ENCODE measurements at places on chromosomes 3 and 15.
A peak's percentile ranks its signal among the peaks of the same experiment; 100 is the strongest.

DNA sequence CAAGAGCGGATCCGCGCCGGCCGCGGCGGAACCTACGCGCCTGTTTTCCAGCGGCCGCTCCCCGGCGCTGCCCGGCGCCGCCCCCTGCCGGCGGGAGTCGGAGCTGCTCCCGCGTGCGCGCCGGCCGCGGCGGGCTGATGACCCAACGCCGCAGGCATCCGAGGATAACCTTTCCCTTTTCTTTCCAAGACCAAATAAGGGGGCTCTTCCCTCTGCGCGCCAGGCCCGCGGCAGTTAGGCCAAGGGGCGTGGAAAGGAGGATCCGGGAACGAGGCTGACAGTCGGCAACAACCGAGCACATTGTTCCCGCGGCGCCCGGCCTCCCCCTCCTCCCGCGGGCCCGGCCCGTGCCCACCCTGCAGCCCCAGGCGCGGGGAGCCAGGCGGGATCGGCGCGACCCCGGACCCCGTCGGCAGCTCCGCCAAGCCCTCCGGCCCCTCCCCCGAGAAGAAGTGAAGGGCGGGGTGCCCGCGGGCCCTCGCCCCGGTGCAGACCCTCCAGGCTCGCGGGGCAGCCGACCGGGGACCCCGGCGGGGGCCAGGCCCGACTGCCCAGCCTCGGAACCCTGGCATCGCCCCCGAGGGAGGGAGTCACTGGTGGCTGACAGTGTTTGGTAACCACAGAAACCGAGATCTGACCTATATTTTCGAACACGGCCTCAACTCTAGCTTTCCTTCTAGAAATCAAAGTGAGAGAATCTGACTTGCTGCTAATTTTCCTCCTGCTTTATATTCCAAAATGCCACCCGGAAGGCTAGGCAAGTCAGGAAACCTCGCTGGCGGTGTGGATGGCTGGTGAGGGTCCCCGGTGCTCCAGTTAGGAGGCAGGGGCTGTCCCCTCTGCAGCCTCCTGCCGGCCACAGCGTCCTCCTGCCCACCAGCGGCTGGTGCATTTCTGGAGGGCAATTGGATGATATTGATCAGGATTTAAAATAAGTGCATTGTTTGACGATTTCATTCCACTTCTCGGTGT is 45.6 kb upstream of the SYNM start:
- H3K36me3 ChIP-seq, result no peaks in the 10 kb centered on the region
- no peak overlapping the region for H3K27ac ChIP-seq
- H3K4me1 ChIP-seq, result peaks cover 4% of the 10 kb centered on the region
- peaks cover 43% of the 10 kb centered on the region for H3K27me3 ChIP-seq
- peak; percentile 34 for DNase-seq

DNA sequence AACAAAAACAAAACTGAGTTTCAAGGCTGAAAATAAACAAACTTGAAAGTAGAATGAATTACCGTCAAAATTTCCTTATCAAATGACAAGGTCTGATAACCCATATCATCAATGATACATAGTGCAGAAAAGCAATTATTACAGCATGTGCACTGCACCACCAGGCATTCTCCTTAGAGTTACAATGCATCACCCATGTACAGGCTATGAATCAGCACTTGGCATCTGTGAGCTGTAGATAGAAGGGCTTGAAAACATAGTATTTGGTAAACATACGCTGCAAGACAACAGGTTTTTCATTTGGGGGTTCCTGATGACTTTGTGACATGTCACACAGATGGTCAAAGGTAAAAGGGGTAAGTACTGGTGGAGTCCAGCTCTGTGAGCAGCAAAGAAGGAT is 265.1 kb downstream of the CTNNB1 start:
- no peaks in the 10 kb centered on the region for H3K4me1 ChIP-seq
- no peaks in the 10 kb centered on the region for H3K36me3 ChIP-seq
- no peak overlapping the region for H3K27ac ChIP-seq
- DNase-seq, result no peak
- no peak overlapping the region for H3K4me3 ChIP-seq
- H3K27me3 ChIP-seq, result peaks cover 2% of the 10 kb centered on the region

- DNase-seq, result peak; percentile 33
- no peak overlapping the region for H3K27ac ChIP-seq
- H3K4me3 ChIP-seq, result no peak overlapping the region
Measured at GRCh38 chr15:44066211-44066827, 128.8 kb downstream of the FRMD5 start.

DNA sequence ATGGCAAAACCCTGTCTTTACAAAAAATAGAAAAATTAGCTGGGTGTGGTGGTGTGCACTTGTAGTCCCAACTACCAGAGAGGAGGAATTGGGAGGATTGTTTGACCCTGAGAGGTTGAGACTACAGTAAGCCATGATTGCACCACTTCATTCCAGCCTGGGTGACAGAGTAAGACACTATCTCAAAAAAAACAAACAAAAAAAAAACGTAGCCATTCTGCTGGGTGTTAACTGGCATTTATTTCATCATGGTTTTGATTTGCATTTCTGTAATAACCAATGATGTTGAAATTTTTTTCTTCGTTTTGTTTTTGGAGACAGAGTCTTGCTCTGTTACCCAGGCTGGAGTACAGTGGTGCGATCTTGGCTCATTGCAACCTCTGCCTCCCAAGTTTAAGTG is 63.3 kb downstream of the RPLP1 start:
- peaks cover 20% of the 10 kb centered on the region for H3K27me3 ChIP-seq
- no peak for DNase-seq
- no peak overlapping the region for H3K27ac ChIP-seq

DNA sequence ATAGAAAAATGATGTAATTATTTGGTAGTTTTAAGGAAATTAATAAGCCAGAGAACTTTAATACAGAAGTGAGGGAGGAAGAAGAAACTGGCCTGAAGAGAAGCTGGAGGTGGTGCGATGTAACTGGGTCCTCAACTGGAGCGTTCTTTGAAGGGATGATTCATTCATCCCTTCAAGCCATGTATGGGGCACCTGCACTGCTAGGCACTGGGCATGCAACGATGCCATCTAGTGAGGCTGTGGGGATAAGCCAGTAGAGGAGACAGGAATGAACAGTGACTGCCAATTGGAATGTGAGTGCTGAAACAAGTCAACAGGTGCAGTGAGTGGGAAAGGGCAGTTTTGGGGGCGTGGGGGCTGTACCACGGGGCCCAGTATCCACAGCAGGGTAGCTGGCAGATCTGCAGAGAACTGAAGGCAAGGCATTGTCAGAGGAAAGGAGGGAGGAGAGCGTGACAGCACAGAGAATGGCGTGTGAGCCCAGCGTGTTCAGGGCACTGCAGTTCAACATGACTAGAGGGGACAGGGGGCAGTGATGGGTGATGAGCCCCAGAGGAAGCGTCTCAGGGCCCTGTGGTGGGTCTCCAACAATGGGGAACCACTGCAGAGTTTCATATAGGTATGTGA is 3.8 kb upstream of the KIF23 start:
- no peaks in the 10 kb centered on the region for H3K36me3 ChIP-seq
- no peak overlapping the region for H3K4me3 ChIP-seq
- DNase-seq, result no peak
- no peak overlapping the region for H3K27ac ChIP-seq
- H3K4me1 ChIP-seq, result peaks cover 13% of the 10 kb centered on the region

- no peak overlapping the region for H3K27ac ChIP-seq
- DNase-seq, result no peak
- H3K36me3 ChIP-seq, result peaks cover 29% of the 10 kb centered on the region
Measured at GRCh38 chr3:49534581-49535441, 19.5 kb upstream of the BSN start.

- H3K27me3 ChIP-seq, result no peaks in the 10 kb centered on the region
- H3K4me3 ChIP-seq, result no peak overlapping the region
- H3K36me3 ChIP-seq, result peaks cover 10% of the 10 kb centered on the region
- H3K27ac ChIP-seq, result no peak overlapping the region
Measured at GRCh38 chr15:67796196-67797127, 28.8 kb upstream of the SKOR1 start.

DNA sequence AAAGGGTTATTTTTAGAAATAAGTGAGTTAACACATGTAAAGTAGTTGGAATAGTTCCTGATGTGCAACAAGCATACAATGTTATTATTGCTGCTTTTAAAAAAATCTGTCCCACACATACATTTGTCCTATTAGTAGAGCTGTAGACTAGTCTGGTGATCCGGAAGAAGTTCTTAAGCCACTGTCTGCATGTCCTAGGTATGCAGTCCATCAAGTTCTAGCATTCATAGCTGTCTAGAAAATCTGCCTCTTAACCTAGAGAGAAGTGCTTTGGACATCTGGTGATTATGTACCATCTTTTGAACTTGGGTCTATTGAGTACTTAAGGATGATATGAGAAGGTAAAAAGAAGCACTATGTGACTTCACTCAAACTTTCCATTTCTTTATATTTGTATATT is 439.9 kb upstream of the NAALADL2 start:
- H3K4me3 ChIP-seq, result no peak overlapping the region
- no peak overlapping the region for H3K27ac ChIP-seq
- no peaks in the 10 kb centered on the region for H3K36me3 ChIP-seq
- no peaks in the 10 kb centered on the region for H3K27me3 ChIP-seq

DNA sequence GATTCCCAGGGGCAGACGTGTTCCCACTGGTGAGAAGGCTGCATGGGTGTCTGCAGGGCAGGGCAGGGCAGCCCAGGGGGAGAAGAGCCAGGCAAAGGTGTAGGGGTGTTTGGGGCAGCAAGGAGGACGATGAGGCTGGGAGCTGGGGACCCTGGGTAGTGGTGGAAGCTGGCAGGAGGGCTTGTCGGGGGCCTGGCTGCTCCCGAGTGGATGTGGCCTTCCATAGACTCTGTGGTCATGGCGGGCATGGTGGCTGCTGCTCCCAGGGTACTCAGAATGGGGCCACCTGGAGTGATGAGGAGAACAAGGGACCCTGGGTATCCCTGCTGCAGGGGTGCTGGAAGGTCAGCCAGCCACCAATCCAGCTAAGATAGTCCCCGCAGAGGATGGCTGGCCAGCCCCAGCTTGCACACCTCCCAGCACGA is 107.5 kb downstream of the WNT7A start:
- DNase-seq, result no peak
- no peak overlapping the region for H3K4me3 ChIP-seq
- H3K36me3 ChIP-seq, result no peaks in the 10 kb centered on the region
- H3K27ac ChIP-seq, result no peak overlapping the region
- peaks cover 1% of the 10 kb centered on the region for H3K4me1 ChIP-seq

GRCh38 chr15:57534281-57534680 is 57.4 kb upstream of the MYZAP start:
- no peaks in the 10 kb centered on the region for H3K36me3 ChIP-seq
- DNase-seq, result no peak
- no peaks in the 10 kb centered on the region for H3K4me1 ChIP-seq
- H3K27me3 ChIP-seq, result peaks cover 14% of the 10 kb centered on the region

DNA sequence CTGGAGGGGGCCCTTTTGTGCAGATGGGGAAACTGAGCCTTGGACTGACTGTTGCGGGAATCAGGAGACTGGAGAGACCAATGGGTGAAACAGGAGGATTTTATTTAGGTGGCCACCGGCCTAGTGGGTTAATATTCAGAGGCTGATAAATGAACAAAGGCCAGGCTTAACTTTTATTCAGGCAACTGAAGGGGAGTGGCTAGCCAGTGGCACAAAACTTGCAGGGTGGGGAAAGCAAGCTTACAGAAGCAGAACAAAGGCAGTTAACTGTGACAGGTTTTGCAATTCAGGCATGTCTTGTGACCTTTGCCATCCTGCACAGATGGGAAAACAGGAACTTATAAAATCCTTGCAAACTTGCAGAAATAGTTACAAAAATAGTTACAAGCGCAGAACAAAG is 24.9 kb upstream of the ACAD9 start:
- no peak for DNase-seq
- H3K27me3 ChIP-seq, result no peaks in the 10 kb centered on the region
- no peak overlapping the region for H3K4me3 ChIP-seq
- H3K27ac ChIP-seq, result no peak overlapping the region
- H3K36me3 ChIP-seq, result peaks cover 24% of the 10 kb centered on the region

DNA sequence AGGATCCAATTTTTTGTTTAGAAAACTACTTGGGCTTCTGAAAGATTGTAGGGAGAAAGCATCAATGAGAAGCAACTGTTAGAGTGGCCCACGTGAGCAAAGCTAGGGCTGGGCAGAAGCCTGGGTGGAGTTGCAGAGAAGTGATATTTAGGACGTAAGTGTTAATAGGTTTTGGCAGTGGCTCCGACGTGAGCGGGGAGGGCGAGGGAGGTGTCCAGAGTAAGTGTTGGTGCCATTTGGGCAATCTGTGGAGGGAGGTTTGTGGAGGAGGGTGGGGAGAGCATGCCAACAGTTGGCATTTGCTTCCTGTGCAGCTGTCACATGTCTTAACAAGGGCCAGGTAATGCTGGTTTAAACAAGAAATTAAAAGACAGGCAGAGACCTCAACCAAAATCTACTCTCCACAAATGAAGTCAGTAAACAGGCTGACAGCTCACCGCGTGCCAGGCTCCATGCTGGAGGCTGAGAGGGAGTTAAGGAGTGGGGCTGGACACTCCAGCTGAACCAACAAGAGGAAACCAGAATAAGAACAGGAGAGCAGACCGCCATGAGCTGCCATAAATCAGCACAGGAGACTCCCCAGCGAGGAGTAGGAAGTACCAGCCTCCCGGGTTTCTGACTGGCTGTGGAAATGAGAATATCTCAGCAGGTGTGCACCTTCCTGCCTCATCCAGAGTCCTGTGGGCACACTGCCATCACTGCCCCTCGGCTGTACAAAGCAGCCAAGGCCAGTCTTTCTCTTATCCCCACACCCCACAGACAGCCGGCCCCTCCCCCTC is 232.6 kb downstream of the ABHD5 start:
- no peaks in the 10 kb centered on the region for H3K36me3 ChIP-seq
- H3K4me3 ChIP-seq, result no peak overlapping the region
- H3K4me1 ChIP-seq, result no peaks in the 10 kb centered on the region
- H3K27ac ChIP-seq, result no peak overlapping the region
- DNase-seq, result no peak

GRCh38 chr3:23762759-23763477 is 42.8 kb upstream of the UBE2E1 start:
- no peak overlapping the region for H3K27ac ChIP-seq
- peaks cover 9% of the 10 kb centered on the region for H3K4me1 ChIP-seq
- H3K27me3 ChIP-seq, result no peaks in the 10 kb centered on the region
- no peak for DNase-seq

- peaks cover 7% of the 10 kb centered on the region for H3K36me3 ChIP-seq
- peaks cover 1% of the 10 kb centered on the region for H3K27me3 ChIP-seq
- peak overlapping the region; percentile 89 for H3K4me3 ChIP-seq
- H3K4me1 ChIP-seq, result peaks cover 33% of the 10 kb centered on the region
- DNase-seq, result peak; percentile 14
Measured at GRCh38 chr15:56244811-56245576, 1.3 kb upstream of the RFX7 start.

- DNase-seq, result peak; percentile 11
- H3K4me3 ChIP-seq, result peak overlapping the region; percentile 70
- no peak overlapping the region for H3K27ac ChIP-seq
Measured at GRCh38 chr3:98732286-98733052, 30.7 kb upstream of the ST3GAL6 start.

- H3K36me3 ChIP-seq, result peaks cover 9% of the 10 kb centered on the region
- peaks cover 4% of the 10 kb centered on the region for H3K4me1 ChIP-seq
- H3K27me3 ChIP-seq, result no peaks in the 10 kb centered on the region
- DNase-seq, result no peak
Measured at GRCh38 chr15:92164327-92165000, 229.2 kb upstream of the ST8SIA2 start.

DNA sequence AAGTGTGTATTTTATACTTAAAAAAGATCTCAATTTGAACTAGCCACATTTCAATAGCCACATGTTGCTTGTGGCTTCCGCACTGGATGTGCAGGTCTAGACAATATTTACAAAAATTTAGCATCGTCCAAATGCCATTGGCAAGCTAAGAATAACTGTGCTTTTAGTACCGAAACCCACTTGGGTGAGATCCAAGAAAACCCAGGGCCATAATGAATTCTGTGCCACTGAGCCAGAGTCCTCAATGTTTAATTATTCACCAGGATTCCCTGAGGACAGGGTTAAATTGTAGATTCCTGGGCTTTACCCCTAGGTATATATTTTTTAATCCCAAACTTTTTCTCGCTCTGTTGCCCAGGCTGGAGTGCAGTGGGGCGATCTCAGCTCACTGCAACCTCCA is 22.9 kb upstream of the PTPRG start:
- DNase-seq, result no peak
- H3K4me3 ChIP-seq, result no peak overlapping the region
- H3K27me3 ChIP-seq, result peaks cover 11% of the 10 kb centered on the region
- no peak overlapping the region for H3K27ac ChIP-seq
- H3K4me1 ChIP-seq, result no peaks in the 10 kb centered on the region

All from activated T-helper 2 cell treated with anti-CD3 and anti-CD28 coated beads, Interferon-gamma antibody, Interleukin-2, Interleukin-4, amounts not matched to agents 10 μg/mL and 5 μg/mL and 100 μg/mL, durations not matched to agents 14 hours and 24 hours and 36 hours (primary cell).